CD4-positive, alpha-beta T cell treated with Interleukin-17A for 1 hour (primary cell): ENCODE measurements at places on chromosomes 13 and 19.
A peak's percentile ranks its signal among the peaks of the same experiment; 100 is the strongest.

DNA sequence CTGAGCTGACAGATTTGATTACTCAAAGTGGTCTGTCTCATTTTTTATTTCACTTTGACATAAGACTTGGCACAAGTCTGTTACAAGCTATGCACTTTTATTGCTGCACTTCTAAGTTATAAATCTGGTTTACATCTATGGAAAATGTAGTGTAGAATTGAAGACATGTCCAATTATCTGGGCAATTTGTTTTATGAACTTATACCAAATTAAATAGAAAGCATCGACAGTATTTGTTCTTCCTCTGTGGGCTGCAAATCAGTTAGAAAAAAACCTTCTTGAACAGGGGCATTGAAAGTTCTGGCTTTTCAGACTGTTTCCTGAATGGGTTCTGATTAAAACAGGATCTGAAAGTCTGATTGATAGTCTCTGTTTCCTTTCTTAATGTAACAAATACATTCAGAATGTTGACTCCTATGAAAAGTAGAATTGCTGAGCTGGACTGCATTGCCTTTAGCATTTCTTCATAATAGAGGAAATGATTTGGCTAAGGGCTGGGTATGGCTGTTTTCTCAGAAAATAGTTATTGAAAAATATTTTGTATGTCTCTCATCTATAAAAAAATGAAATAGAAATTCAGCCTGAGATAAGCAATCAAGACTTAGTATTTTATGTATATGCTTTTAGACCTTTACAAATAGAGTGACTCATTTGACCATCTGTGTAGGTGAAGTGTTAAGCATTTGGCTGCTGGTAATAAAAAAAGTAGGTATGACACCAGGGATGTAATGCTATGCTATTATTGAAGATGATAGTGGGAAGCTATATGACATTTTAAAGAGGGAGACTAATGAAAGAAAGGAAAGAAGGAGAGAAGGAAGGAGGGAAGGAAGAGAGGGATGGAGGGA lies 210.9 kb upstream of the SPRY2 start:
- DNase-seq = no peak

DNA sequence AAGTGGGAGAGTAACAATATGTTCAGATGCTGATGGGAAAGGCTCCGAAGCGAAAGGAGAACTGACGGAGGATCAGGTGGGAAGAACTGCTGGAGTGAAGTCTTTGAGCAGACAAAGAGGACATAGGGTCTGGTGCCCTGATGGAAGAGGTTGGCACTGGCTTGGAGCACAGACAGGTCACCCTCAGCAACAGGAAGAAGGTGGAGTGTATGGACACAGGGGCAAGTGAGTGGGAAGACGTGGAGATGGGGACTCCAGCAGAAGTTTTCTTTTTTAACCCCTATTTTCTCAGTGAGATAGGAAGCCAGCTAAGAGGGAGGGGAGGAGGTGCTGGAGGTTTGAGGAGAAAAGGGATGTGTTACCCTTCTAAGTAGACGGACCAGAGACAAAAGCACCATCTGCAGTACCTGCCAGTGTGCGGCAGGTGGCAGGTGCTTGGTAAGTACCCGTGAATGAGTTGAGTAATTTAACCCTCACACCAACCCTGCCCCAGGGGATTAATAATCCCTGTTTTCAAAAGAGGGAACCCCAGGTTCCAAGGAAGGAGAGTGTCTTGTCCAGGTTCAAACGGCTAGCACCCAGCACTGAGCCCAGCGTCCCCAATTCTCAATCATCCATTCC lies 11.2 kb downstream of the HAS1 start:
- no peak for DNase-seq

DNA sequence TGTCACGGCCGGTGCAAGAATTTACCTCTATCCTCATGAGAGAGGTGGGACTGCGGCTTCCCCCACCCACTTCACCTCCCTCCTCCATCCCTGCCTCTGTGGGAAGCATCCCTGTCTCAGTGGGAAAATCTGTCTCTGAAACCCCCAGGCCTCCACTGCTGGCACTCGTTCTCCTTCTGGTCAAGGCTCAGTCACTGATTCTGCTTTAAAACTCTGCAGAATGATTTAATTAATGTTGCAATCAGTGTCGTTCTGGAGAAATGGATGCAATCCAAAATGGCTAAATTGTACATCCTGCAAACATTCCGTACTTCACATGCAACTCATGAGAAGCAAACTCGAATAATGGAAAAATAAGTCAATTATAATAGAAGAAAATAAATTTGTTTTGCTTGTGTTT lies 5.6 kb downstream of the RASL11A start:
- no peak for DNase-seq

- no peak for DNase-seq
These were observed 1.3 kb upstream of the CD177 start for GRCh38 chr19:43351998-43352746.

- DNase-seq = peak; percentile 20
These were observed 9.2 kb downstream of the PGPEP1 start for GRCh38 chr19:18349524-18350128.

GRCh38 chr13:59834801-59835200 lies 328.9 kb downstream of the DIAPH3 start:
- no peak for DNase-seq

- DNase-seq = no peak
These were observed 4.0 kb downstream of the LHFPL6 start for GRCh38 chr13:39599012-39599411.

DNA sequence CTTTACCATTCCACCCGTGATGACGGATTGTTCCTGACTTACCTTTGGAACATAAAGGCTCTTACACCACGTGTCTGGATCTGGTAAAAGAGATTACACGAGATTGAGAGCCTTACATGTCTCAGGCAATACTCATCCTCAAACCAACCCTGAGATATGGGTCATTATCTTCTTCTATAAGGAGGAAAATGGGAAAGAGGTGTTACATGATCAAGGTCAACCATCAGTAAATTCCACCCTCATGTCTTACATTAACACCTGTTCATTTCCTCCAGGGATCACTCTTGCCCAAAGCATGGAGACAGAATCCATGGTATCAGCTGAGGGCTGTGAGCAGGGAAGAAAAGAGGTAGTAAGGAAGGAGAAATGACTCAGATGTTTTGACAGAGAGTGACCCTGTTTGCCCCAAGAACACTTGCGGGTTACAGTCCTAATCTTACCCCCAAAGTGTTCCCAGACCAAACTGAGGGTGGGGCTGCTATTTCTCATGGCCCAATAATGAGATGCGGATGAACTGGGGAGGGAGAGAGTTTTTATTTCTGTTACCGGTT lies 19.6 kb downstream of the LILRB4 start:
- DNase-seq = no peak

- DNase-seq = no peak
These were observed 22.1 kb downstream of the EDNRB start for GRCh38 chr13:77896536-77896935.

GRCh38 chr19:47479701-47480503 lies 4.1 kb downstream of the KPTN start:
- no peak for DNase-seq

GRCh38 chr19:52896431-52897137 lies 851 bp downstream of the ZNF320 start:
- no peak for DNase-seq

GRCh38 chr13:51235756-51236490 lies 13.7 kb downstream of the FAM124A start:
- DNase-seq = no peak

DNA sequence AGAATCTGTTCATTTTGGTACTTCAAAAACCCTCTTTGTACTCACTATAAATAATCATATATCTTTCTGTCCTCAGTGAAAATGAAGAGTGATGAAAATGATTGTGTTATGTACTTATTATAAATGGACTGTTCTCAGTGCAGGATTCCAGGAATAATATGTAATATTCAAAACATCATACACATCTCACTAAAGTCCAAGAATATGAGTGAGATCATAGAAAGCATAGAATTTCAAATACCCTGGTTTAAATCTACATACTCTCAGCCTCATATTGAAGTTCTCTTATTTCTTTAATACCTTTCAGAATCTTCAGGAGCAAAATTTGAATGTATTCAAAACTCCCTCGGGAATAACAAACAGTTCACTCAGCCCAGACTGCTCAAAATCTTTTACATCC lies 868.0 kb downstream of the SLITRK6 start:
- no peak for DNase-seq

DNA sequence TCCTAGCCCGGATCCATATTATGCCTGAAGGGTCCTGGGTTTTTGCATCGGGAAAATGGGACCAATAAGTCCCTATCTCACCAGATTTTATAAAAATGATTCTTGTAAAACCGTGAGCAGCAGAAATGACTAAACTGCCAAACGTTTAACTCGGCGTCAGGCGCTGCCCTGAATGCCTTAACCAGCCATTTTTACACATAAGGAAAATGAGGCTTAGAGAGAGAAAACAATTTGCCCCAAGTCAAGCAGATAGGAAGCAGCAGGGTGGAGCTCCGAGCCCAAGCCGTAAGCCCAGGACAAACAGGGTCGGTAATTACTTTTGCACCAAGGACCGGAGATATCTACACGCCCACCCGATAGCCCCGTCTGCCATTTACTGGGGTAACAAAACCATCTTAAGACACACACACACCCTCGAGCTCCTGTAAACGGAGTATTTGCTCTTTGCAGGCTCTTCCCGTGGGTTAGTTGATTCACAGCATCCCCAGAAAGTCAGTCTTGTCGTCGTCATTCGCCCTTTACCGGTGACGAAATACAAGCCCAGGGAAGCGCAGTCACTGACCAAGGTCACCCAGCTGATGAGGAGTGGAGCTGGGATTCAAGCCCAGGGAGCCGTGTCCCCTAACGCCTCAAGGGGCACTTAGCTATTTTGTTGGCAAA lies 16.0 kb upstream of the MRI1 start:
- DNase-seq = peak; percentile 28

DNA sequence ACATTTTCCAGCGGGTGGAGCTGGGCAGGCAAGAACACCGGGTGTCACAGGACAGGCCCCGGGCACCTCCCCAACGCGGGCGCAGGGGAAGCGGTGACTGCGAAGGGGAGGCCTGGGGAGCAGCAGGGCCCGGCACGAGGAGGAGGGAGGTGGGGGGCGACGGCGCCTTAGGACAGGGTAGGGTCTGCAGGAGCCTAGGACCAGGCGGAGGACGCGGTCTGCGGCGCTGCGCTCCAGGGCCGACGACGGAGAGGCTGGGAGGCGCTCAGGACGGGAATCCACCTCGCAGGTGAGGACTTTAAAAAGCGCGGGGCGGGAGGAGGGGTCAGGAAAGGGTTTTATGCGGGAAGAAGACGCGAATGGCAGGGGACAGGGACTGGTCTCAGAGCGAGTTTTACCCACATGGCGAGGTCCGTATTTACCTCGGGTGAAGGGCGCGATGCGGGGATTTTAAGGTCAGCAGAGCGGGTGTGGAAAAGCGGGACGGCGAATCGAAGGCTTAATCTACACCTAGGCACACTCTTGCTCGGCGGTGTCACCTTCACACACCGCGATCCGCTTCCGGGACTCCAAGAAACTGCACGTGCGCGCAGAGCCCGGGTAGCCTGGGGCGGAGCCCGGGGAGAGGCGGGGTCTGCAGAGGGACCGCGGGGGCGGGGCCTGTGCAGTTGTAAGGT lies 13.5 kb downstream of the ERVV-2 start:
- DNase-seq = no peak

- DNase-seq = no peak
These were observed 22.1 kb downstream of the WTIP start for GRCh38 chr19:34503531-34504272.

GRCh38 chr13:106376401-106377112 lies 158.9 kb downstream of the EFNB2 start:
- DNase-seq = no peak
